ENCODE measurements at places on chromosomes 5 and 9.

DNA sequence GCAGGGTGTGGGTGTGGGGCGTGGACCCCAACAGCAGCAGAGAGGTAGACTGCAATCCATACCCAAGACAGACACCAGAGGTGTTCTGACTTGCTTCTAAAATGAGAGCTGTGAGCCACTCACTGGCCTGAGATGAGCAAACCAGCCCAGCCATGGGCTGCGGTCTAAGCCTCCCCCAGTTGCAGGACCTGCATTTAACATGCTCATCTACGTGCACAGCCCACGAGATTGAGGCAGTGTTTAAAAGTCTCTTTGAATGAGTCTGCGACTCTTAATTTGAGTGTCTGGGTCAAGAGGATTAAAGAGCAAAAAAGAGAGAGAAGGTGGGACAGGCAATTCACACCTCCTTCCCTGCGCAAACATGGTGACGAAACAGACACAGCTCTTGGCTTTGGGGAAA, 5.9 kb downstream of the SURF4 start:
- no peak for DNase-seq

DNA sequence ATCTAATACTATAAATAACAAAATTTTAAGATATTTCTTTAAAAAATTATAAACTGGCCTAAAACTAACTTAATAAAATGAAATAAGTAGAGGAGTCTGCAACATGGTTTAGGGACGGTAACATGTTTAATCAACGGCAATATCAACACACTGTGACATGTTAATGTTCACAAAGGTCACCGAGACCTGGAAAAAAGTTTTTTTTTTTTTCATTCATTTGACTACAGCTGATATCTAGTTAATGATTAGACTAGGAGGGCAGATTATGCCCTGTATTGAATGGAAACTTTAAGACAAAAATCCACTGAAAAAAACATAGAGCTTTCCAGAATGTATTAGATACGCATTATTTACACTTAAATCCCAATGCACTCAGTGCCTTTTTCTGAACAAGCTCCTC, 67.0 kb upstream of the CDK5RAP2 start:
- no peak for DNase-seq

- DNase-seq: no peak
These were observed 6.3 kb upstream of the CAMK2A start for GRCh38 chr5:150295741-150296486.

DNA sequence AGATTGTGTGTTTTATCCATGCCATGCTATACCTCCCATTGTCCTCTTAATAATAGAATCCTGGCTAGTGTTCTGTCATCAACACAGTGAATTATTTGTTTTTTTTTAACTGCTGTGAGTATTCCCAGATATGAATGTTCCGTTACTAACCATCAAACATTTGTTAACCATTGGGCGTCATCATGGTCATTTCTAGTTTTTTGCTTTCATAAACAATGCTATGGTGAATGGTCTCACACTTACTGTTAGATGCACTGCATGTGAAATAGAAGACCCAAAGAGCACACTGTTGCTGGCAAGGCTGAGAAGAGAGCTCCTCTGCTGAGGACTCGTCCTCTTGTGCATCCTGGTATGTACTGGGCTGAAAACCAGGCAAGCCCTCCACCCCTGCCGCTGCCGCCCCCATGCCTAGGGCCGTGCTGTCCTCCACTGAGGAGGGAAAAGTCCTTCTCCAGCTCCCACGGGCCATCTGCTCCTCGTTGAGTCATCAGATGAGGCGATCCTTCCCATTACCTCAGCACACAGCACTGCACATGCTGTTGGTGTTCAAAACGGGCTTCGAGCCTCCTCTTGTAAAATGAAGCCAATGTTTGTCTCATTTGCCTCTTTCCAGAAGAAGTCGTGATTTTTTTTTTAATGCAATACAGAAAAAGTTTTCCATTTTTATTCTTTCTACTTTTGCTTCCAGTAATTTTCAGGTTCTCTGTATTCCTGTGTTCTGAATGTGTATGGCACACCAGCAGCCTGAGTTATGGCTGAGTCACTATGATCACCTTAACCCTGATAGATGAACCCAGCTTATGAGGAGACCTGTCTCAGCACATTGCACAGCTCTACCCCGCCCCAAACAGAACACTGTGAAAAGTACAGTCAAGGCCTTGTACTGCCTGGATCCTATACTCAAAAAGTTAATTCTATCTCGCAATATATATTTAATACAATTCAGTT, 219.0 kb downstream of the AOPEP start:
- no peak for DNase-seq

GRCh38 chr5:25006734-25007133, 362.0 kb upstream of the CDH10 start:
- no peak for DNase-seq

DNA sequence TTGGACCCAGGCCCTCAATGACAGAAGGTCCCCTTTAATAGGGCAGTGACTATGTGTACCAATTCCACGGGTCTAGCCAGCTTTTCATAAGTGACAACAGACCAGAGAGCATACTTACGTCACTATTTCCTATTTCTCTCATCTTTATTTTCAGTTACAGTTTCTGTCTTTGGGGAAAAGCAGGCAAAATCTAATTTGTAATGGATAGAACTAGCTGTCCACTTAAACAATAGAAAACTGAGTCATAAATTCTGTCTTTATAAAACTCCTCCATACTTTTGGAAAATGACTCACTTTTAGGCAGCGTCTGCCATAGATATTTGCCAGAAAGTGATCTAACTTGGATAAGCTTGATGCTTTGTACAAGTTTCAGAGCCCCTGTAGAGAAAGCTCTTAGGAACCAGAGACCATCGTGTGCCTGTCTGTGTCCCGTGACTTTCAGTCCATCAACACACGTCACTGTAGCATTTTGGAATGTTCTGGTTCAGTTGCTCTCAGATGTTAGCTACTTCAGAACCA, 101.9 kb downstream of the F2RL2 start:
- DNase-seq: no peak

- no peak for DNase-seq
These were observed 26.3 kb downstream of the PTGES2 start for GRCh38 chr9:128101231-128101661.

DNA sequence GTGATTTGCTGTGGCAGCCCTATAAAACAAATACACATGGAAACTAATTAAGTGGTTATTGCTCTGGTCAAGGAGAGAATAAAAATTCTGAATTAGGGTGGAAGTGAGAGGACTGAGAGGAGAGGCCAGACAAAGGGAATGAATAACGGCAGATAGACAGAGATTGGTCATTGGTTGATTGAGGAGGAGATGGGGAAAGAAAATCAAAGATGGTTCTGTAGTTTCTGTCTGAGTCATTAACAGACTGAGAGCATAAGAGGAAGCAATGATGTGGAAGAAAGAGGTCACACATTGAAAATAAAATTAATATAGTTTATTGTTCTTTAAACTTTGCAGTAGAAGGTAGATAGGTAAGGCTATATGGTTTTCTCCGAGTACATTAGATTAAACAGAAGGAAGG, 469.8 kb downstream of the ACTL7B start:
- no peak for DNase-seq

DNA sequence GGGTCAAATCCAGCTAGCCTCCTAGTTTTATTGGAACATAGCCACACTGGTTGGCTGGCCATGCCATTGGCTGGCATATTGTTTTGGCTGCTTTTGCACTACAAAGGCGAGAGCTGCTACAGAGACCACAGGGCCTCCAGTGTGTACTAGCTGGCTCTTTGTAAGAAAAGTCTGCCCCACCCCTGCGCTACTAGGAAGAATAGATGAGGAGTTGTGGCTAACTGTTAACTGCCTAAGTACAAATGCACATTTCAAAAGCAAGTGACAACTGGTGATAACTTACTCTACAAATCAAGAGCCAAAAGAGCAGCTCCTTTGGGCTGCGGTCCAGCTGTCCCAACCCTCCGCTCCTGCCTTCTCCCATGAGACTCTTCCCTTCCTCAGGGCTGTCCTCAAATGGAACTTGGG, 63.9 kb downstream of the SERINC5 start:
- no peak for DNase-seq

DNA sequence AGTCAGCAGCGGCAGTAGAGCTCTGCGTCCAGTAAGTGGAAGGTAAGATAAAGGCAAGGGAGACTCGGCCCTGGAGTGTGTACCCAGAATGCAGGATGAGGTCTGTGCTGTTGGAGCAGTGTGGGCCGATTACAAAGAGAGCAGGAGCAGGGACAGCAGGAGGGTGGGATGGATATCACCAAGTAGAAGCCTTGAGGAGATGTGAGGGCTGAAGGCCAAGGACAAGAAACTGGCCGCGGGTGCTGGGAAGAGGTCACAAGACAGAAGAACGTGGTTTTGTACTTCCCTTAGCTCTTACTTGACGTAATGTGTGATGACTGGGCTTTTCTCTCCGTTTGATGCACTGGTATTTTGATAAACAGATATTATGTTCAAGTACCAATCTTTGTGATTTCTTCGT, 43.7 kb downstream of the OR2V1 start:
- DNase-seq: no peak

DNA sequence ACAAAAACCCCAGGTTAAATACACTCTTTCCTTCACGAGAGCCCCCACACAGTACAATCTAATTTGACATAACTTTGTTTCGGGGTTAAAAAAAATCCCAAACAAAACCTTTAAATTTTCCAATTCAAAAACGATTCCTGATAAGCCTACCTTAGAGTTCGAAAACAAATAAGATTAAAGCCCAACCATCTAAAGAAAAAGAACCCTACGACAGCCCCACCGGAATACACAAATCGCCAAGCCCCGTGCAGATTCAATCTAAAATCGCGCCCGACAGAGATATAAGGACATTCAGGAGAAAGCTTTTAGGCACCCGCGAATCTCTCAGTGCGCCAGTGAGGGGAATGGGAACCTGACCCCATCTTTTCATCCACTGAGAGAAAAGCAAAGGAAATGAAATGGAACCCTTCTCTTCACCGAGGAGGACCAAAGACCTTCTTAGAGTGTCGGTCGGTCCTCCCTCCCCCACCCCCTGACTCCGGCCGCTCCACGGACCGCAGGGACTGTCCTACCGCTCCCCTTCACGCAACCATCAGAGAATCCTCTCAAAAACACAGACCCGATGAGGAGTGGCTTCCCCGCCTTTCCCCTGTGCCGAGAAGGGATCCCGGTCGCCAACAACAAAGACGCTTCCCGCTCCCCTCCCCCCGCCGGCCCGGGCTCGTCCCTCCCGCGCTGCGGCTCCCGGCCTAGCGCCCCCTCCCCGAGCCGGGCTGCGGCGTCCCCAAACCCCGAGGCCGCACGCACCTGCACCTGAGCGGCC, 925 bp downstream of the ABHD17B start:
- peak; percentile 7 for DNase-seq

DNA sequence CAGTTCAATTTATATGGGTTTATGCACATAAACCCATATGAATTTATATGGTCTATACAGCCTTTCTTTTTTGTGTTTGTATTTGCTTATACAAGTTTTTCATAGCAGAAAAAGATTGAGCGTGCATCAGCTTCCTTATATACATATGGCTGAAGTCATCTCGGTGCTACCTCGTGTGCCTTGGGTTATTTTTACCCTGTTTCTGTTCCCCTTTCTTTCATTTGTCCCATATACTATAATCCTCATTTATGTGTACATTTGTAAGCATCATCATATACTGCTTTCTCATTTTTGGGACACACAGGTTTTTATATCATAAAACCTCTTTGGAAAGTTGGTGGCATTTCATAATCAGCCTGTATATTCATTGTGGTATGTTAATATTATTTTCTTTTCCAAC, 107.8 kb upstream of the ADAMTSL1 start:
- DNase-seq: no peak

GRCh38 chr5:133948721-133949120, 19.7 kb downstream of the C5orf15 start:
- DNase-seq: no peak

DNA sequence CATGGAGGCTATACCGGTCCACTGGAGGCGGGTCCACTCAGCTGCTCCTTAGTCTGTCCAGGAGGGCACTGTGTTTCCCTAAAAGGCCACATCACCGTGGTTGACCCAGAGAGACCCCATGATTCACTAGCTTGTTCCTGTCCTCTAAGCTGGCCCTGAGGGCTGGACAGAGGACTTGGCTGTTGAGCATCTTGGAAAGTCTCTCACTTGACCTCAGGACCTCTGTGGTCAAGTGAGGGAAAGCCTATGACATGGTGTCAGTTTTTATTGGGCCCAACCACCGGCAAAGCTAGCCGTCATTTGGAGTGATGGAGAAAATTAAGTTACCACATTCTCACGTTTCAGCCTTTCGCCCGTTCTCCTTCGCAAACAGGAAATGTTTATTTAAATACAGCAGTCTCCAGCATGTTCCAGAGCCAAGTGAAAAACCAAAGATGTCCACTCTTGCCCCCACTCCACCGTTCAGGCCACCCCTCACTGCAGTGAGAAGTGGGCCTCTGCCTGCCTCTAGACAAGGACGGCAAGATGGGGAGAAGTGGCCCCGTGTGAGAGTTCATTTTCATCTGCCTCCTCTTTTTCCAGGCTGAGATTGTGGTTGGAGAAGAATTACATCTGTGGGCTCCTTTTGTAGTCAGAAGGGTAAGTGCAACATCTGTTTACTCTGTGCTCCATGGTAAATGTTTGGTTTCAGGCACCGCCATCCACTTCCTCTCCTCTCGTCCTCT, 4.4 kb downstream of the SLIT3 start:
- DNase-seq: no peak

DNA sequence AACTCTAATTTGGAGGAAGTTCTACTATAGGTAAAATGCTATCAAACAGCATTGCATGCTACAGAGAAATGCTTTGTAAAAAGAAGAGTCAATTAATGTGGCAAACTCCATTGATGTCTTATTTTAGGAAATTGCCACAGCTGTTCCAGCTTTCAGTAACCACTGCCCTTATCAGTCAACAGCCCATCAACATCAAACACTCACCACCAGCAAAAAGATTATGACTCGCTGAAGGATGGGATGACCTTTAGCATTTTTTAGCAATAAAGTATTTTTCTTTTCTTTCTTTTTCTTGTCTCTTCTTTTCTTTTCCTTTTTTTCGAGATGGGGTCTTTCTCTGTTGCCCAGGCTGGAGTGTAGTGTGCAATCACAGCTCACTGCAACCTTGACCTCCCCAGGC, 26.0 kb downstream of the CRHBP start:
- no peak for DNase-seq

- no peak for DNase-seq
These were observed 30.5 kb downstream of the ZNF366 start for GRCh38 chr5:72476721-72477120.

- DNase-seq: no peak
These were observed 41.4 kb downstream of the AUH start for GRCh38 chr9:91320299-91320698.

- DNase-seq: no peak
These were observed 73.5 kb downstream of the CHSY3 start for GRCh38 chr5:129977810-129978209.

GRCh38 chr5:67542479-67542878, 345.9 kb upstream of the CD180 start:
- DNase-seq: no peak

DNA sequence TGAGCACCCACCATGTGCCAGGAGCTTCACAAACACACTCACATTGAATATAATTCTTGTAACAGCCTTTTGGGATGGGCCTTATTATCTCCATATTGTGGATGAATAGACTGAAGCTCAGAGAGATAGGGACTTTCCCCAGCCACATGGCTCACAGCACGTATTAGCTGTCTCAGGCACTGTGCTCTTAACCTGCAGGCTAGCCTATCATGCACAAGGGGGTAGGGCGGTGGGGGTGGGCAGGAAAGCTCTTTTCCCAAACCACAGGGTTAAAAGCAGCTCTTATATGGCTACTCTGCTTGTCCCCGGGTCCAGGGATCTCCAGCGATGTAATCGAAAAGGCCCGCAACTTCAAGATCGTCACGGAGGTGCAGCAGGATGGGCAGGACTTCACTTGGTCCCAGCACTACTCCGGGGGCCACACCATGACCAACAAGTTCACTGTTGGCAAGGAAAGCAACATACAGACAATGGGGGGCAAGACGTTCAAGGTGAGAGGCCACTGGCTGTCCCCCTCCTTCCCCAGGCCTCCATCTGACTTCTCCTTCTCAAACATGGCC, 2.6 kb downstream of the FABP6 start:
- DNase-seq: no peak

Measured in stimulated activated CD4-positive, alpha-beta T cell treated with anti-CD3 and anti-CD28 coated beads, TNF-alpha, amount 100 ng/mL, for 4 hours (primary cell).